ENCODE measurements at places on chromosomes 12 and 14.

DNA sequence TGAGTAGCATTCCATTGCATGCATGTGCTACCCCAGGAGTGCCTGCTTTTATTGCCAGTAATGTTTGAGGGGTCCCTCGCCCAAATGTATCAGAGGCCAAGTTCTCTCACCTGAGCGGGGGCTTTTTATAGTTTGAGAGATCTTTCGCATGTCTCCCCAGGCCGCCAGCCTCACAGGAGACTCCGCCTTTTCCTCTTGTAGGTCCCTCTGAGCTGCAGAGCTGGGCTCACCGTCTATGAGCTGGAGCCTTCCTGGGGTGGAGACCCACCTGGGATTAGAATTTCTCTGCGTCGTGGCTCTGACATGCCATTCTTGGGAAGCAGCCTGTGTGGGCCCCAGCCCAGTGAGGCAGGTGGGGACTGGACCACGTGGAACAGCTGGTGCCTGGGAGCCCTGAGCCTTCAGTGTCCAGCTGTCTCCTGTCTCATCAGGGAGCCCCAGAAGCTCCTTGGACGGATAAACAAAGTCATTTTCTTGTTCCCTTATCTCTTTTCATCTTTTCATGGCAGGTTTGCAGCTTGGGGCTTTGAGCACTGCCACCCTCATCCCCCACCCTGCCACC is 261.7 kb upstream of the CRY1 start:
- DNase-seq, result no peak

DNA sequence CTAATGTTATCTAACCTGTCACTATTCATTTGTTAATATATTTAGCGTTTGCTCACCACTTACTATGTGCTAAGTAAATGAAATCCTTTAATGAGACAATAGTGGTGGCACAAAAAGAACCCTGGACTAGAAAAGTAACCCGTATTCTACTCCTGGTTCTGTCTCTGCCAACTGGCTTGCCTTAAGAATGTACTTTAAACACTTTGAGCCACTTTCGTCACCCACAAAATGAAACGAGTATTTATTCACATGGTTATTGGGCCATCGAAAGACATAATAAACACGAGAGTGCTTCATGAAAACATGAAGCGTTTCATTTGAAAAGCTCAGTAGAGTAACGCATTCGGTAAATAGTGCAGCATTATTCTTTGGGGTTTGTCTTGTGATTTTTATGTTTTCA is 254.7 kb downstream of the EGLN3 start:
- DNase-seq, result no peak

GRCh38 chr12:8722286-8722800 is 24.6 kb downstream of the RIMKLB start:
- no peak for DNase-seq

DNA sequence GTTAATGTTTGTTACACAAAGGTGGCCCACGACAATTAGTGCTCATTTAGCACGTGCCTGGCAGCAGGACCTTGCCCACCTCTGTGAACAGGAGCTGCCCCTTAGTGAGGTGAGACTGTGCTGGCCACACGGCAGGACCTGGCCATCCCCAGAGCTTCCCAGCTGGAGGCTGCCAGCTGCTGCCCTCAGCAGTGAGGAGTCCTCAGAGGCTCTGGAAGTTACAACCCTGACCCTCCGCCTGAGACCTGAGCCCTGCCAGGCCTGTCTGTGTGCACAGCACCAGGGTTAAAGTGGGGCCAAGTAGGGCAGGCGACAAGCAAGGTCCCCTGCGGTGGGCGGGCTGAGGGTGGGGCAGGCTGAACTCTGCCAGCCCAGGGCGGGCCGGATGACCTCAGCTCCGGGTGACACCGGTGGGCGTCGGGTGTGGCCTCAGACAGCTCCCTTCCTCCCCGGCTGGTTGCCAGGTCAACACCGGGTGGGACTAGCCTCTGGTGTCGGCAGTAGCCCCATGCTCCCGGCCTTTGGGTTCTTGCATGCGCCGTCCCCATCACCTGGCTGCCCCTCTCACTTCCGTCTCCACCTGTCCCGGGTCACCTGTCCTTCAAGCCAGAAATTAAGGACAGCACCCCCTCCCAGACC is 9.2 kb upstream of the LBHD2 start:
- DNase-seq, result no peak
